Amniotic stem cell (primary cell): ENCODE measurements at places on chromosomes 16 and 17.

- DNase-seq = no peak
These were observed 12.6 kb upstream of the IL21R start for GRCh38 chr16:27389272-27389961.

DNA sequence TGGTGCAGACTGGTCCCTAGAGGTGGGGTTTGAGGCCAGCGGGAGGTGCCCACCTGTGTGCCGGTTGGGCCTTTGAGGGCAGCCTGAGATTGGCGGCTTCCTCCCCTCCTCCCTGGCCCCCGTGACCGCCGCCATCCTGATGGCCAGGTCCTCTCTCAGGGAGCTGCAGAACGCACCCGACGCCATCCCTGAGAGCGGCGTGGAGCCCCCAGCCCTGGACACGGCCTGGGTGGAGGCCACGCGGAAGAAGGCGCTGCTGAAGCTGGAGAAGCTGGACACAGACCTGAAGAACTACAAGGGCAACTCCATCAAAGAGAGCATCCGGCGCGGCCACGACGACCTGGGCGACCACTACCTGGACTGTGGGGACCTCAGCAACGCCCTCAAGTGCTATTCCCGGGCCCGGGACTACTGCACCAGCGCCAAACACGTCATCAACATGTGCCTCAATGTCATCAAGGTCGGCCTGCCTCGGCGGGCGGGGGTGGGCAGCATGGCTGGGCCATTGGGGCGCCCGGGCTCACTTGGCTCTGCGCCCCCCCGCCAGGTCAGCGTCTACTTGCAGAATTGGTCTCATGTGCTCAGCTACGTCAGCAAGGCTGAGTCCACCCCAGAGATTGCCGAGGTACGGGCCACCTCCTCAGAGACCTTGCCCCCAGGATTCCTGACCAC lies 2.8 kb downstream of the GPS1 start:
- DNase-seq = no peak

DNA sequence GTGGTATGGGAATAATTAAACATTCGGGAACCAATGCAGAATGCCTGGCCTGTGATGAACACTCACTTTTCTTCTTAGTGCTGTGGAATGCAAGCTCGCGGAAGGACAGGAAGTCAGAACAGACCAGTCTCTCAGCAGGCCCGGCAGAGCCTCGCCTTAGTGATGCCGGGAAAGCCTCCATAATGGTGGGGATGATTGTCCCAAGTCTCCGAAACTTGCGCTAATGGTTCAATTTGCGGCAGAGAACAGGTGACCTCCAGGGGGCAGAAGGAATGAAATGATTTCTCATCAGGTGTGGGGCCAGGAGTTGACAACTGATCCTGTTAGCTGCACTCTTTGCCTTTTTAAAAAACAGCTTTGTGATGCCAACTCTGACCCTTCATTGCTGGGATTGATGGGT lies 170.6 kb downstream of the GSG1L start:
- no peak for DNase-seq

- no peak for DNase-seq
These were observed 90.9 kb upstream of the BCAR1 start for GRCh38 chr16:75342308-75342811.

- no peak for DNase-seq
These were observed 26.6 kb downstream of the LASP1 start for GRCh38 chr17:38896346-38896954.

DNA sequence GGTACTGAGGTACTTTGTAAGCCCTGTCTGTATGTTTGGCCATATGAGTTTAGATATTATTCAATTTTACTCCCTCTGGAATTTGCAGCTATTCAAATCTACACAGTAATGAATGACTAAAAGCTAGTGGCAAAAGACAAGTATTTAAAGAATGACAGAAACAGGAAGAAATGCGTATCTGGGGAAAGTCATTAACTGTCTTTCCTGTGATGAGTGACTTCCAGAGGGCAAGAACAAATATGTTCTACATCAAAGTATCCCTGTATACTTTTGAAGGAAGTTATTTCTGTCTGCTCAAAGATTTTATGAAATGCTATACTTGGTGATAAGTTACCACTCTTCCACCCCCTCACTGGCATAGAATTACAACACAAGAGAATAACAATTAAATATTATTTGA lies 489.3 kb upstream of the SOX9 start:
- no peak for DNase-seq

DNA sequence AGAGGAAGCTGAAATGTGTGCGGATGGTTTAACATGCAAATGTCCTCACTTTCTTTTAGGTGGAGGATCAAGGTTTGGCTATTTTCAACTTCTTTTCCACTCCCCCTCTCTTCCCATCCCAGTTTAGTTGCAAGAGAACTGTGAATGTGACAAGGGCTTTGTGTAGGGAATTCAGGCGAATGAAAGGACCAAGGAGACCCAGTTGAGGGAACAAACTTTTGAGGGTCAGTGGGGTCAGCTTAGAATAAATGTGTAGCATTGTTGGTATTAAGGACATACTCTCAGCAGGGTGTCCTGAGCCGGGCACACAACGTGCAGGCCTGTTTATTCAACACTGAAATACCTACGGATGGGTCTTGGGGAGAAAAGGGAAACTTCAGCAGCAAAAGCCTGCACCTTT lies 346.0 kb downstream of the PMP22 start:
- no peak for DNase-seq

- no peak for DNase-seq
These were observed 12.4 kb downstream of the CBLN1 start for GRCh38 chr16:49269201-49269600.

GRCh38 chr16:78638371-78638770 lies 538.9 kb downstream of the WWOX start:
- no peak for DNase-seq

DNA sequence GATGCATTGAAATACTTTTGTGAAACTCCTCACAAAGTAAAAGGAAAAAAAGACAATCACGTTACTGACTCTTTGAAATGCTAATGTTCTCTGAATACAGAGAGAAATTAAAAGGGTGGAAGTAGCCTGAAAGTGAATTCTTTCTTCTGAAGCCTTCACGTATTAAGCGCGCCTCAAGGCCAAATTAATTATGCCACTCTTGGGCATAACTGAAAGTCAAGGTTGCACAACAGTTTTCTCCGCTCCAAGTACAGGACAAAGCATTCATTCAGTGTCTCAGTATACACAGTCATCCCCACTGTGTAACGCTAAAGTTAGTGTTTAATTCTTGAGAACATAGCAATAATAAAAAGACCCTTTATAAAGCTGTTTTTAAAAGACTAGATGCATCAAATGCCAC lies 21.5 kb downstream of the PARN start:
- DNase-seq = no peak

DNA sequence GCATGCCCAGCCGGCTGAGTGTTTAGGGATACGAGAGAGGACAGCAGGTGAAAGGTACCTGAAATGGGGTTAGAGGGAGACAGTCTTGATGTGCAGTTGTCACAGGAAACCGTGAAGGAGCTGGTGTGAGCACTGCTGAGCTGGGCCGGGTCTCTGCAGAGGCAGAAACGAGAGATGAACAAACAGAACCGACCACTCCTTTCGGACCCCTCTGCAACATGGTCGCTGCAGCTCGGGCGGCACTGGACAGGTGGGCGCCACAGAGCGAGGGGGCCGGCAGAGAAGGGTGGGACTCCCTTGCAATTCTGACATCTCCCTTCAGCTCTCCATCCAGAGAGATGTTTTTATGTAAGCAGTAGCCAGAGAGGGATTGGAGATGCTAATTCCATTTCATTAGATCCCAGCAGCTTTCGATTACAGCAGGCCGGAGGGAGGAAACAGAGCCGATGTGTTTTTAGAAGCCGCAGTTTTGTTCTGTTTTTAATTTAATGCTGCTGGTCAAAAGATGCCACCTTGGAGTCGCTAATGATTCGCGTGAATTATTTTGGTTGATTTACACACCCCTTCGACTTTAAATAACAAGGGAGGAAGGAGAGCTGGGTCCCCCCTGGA lies 86.3 kb upstream of the RPL38 start:
- no peak for DNase-seq

DNA sequence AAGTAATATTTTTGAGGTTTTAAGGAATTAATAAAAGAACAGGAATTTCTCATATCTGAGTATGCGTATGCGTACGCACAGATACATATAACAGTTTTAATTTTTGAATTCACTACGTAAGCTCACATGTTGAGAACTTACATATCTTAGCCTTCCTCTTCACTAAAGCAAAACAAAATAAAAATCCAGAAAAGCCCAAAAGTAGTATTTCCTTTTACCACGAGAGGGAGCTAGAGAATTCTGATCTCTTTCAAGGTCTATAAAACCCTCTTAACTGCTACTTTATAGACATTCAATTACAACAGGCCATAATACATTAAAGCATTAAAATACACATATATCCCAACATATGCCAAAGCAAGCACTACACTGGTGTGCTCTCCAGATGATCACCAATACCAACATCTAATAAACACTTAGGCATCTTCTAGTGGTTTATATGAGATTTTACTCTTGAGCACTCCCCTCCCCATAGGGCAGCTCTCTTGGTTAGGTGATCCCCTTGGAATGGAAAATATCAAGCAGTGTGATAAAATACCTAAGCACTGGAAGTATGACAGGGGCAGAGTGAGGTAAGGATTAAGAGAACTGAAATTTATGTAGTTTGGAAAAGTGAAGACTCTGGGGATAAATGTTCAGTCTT lies 94.0 kb downstream of the SKAP1 start:
- DNase-seq = peak; percentile 12
